ENCODE measurements at places on chromosomes 4 and X.

DNA sequence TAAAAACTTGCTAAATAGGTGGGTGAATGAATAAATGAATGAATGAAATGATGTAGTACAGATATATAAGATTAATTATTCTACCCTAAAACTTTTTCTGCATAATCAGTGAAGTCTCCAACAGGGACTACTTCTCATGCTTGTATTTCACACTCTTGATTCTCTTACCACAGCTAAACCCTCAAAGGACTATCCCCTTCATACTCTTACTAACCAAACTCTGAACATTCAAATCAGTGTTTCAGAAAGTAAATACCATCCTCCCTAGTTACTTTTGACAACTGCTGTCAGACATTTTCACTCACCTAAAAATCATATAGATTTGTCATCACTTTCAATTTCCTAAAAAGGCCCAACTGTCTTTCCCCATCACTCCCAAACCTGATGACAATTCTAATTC, 234.3 kb upstream of the HHIP start:
- DNase-seq: no peak

- DNase-seq: no peak
Observed at GRCh38 chr4:590313-590841, 14.3 kb upstream of the TMEM271 start.

DNA sequence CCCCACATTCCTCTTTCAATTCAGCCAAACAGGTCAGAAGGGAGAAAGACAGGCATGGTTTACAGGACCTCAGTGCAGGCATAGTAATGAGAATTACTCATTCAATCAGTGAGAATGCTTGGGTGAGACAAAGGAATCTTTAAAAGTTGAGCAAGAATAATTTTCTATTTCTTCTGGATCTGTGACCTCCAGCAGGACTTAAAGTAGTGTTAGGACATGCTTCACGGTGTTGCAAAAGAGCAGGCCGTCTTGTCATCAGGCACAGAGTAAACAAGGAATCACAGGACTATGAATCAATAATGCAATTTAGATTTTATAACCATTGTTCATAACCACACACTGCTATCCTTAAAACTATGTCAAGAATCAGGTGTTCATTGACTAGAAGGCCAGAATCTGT, 130.6 kb upstream of the GLRA2 start:
- no peak for DNase-seq

DNA sequence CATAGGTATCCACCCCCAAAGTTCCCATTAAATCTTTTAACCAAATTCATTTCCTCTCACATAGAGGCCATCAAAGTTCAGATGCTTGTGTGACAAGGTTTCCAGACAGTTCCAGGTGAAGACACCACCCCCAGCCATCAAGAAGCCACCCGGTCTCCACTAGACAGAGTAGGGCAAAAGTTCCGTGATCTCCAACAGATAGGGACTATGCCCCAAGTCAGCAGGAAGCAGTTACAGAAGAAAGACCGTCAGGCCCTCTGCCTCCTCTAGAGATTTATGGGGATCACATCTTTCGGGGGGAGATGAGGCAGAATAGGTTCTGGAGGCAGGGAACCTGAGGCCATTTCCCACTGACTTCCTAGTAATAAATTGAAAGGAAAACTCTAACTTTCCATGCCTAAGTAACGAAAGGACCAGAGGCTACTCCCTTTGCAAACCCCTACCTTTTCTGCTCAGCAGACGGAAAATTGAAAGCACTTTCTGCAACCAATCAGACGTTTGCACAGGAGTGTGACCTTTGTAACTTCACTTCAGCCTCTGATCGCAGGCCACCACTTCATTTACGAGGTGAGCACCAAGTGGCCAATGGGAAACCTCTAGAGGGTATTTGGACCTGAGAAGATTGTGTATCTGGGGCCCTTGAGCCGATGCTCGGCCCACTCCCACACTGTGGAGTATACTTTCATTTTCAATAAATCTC, 18.5 kb upstream of the ZNF280C start:
- no peak for DNase-seq

DNA sequence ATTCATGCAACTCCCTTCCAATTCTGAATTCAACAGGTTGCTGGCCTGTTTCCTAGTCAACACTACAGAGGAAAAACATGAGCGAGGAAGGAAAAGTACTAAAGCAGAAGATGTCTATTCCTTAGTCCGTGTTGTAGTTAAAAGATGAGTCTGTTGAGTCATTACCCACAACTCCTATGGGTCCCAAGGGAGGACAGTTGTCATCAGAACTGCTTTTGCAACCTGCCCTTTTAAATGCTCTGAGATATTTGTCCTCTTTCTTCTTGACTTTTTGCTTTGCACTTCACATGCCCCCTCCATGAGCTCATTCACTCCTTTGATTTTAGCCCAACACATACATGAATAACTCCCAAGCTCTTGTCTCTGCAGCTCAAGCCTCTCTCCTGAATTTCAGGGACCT, 119.2 kb downstream of the CORIN start:
- no peak for DNase-seq
